ENCODE measurements at places on chromosomes 7 and 10.

DNA sequence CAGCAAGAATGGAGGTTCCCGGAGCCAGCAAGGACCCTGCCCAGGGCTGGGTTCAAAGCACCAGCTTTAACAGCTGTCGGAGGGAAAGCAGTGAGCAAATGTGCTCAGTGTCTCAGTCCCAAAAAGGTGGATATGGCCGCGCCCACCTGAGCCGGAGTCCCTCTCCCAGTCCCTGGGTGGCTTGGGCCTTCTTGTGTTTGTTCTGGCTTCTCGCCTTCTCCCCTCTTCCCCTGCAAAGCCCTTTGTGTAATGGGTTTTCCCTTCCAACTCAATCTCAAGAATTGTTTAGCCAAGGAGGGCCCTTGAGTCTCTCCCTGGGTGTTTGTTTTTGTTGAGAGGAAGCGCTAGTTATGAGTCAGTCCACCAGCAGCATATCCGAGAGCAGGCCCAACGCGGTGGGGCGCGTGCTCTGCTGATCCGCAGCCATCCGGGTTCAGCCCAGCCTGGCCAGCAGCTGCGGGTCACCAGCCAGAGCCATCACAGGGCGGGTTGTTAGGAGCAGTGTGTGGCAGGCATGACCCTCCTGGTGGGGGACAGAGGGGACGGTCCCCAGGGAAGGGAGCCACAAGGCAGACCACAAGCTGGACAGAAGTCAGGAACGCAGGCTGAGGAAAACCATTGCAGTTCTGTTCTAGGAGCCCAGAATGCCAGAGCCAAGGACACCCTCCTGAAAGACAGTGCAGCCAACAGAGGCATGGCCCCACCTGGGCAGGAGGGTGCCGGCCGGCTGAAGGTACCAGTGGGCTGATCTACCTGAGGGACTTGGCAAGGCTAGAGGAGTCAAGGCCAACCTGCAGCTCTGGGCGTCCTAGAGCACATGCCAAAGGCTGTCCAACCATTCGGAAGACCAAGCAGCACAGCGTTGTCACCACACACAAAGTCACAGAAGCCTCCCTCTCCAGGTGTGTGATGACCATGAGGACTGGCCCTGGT, 21.3 kb downstream of the CALML3 start:
- no peak for DNase-seq

DNA sequence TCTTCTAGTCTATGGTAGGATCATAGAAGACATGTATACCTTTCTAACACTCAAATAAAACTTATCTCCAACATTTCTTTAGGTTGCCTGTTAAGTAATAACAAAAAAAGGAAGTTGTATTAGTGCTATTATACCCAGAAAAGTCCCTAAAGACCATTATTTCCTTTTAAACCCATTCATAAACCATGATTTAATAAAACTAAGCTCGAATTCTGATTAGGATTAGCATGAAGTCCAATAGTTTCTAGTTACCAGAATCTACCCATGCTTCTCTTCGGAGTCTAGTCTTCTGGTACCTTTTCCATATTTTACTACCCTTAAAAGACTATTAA, 62.7 kb downstream of the USP6NL start:
- DNase-seq = no peak

DNA sequence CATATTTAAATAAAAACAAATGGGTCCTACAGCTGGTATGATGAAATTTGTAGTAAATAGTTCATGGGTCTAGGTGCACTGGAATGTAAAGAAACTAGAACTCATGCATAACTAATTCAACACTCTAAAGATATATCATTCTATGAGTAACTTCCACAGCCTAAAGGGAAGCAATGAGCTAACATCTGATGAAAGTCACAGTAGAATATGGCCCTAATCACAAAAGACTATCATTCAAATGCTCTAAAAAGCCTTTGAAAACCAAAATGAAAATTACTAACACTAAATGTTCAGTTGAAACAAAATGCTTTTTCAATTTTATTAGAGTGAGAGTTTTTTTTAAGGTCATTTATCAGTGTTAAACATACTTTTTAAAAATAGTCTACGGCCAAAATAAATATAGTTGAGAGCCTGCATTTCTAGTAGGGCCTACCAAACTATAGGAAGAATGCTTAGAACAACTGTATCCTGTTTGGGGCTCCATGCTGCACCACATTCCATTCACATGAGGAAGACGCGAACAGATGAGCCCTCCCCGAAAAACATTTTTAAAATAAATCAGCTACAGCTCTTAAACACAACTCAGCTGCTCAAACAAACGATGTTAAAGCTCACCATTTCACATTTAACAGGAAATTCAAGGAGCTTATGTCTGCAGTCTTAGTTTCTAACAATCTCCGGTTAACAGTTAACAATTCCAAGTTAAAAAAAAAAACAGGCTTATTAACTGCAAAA, 134.5 kb downstream of the NRBF2 start:
- no peak for DNase-seq

DNA sequence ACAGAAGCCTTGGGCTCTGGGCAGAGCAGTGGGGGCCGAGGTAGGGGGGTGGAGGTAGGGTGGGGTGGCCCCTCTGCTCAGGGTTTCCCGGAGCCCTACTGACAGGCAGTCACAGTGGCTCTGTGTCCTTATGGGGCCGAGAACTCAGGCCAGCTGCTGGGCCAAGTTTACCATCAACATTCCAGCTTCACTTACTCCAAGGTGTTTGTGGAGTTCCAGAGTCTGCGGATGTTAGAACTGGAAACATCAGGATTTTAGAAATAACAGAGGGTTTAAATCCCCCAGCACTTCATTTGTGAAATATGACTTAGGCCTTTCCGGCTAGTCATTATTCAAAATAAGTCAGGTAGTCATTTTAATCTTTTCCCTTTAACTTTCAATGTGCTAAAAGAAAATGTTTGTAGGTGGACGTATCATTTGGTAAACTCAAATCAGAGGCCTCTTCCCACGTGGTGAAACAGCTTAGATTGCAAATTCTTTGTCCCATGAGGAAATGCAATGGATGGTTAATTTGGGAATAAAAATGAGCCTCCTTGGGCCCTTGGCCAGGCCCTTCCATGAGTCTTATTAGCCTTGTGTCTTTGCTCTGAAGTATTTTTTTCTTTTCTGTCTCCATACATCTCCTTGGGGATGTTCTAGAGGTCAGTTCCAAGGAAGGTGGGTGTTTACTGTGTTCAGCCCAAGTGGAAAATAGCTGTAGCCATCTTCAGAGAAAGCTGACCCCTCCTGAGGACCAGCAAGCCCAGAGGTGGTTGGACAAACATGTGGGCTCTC, 99.6 kb upstream of the BTBD16 start:
- no peak for DNase-seq

- peak; percentile 3 for DNase-seq
Measured at GRCh38 chr7:108497082-108497725, 28.7 kb downstream of the PNPLA8 start.

DNA sequence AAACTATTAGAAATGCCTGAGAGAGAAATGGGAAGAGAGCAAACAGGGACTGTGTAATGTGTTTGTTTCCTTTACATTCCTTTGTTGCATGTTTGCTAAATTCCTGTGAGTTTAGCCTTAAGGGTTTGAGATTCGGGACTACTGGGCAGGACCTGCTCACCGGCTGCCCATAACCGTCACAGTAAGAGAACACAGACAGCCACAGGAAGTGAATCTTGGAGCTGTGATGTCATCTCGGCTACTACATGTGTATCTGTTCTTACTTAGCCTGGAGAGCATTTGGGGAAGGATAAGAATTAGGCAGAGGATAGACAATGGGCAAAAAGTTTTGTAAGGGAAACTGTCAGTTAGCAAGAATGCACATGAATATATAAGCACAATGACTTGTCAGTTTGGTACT, 485.1 kb upstream of the KLF6 start:
- DNase-seq = no peak

DNA sequence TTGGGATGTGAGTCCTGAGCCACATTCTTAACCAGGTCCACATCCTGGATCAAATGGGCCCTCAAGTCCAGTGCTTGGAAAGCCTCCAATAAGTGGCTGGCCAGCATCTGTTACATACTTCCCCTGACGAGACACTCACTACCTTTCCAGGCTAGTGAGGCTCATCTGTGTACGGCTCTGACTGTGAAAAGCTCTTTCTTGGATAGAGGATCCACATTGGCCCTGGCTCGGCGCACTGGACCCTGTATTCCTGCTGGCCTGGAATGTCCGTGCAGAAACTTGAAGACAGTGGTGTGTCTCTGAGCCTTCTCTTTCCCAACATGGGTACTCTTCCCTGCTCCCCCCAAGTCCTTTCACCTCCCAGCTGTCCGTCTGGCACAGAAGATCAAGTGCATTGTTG, 35.5 kb downstream of the MYL10 start:
- DNase-seq = no peak

DNA sequence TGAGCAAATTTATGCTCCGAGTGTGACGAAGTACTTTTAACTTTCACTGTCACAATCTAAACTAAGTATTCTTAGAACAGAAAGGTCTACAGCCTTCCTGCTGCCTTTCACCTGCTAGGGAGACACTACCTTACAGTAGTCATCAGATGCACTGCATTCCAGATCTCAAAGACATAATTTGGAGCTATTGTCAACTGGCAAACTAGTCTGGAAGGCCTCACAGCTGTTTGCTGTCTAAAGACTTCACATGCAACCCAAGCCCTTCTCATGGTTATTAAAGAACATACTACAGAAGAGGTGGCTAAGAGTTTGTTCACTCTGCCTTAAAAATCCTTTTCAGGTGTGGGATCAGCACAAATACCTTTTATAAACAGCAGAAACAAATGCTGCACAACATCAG, 91.8 kb upstream of the KCNIP2 start:
- no peak for DNase-seq

DNA sequence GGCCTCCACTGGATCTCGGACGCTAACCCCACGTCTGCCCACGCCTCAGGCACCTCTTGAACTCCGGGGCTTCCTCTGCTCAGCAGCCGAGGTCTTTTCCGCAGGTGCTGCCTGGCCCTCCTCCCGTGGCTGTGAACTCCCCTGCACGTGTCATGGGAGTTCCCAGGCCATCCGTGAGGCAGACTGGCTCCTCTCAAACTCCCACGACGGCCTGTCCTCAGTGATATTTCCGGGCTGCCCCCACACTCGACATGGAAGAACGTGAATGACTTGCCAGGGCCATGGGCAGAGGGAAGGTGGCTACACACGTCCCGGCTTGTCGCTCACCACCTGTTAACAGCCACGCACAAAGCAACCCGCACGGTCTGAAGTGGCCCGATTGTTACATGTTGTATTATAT, 110.9 kb downstream of the ADARB2 start:
- DNase-seq = no peak

DNA sequence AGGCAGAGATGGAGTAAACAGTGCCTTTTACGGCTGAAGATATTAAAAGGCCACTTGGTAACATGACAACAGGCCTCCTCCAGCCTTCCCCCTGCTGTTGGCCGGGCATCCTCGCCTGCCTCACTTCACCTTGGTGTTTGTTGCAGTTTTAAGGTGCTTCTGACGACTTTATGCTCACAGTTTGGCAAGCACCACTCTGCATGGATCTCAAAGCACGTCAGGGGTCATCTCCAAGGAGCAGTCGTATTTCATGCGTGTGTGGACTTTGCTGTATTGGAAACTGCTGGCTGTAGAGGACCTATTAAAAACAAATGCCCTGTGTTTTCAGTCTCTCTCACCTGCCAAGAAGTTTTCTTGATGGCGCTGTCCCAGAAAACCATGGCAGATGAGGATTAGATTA, 483.1 kb downstream of the RPS24 start:
- no peak for DNase-seq

GRCh38 chr10:98299341-98299740, 31.3 kb upstream of the LOXL4 start:
- DNase-seq = no peak

- no peak for DNase-seq
Measured at GRCh38 chr10:69636626-69637605, 6.9 kb downstream of the FAM241B start.

DNA sequence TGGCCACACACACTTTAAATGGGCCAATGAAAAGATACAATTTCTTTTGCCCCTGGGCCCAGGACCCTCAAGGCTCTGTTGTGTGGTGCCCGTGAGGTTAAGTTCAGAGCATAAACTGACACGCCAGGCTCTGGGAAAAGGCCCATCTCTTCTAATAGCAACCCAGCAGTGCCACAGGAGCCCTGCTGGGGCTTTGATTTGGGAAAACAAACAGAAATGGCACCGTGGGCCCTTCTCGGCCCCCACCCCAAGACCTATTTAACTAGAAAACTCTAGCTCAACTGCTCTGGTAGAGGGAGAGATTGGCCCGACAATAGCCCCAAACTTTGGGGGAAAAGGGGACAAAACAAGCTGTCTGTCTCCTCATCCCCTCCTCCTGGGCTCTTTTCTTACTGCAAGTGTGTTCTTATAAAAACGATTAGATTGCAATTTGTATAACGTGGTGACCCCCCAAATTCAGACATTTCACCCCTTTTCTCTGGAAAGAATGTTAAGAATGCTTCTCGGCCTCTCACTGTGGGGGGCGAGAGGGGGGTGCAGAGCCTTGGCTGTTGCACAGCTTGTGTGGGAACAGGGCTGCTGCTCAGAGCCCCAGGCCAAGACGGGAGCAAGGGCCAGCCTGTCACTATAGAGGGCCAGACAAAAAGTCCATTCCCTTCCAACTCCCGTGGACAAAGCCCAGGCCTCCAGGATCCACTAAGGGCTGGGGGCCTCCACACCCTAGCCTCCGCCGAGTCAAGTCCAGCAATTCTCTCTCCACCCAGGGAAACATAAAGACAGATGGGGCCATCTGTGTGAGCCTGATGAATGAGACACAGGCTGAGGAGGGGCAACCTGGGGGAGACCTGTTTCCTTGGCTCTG, 26.8 kb downstream of the DPCD start:
- no peak for DNase-seq

DNA sequence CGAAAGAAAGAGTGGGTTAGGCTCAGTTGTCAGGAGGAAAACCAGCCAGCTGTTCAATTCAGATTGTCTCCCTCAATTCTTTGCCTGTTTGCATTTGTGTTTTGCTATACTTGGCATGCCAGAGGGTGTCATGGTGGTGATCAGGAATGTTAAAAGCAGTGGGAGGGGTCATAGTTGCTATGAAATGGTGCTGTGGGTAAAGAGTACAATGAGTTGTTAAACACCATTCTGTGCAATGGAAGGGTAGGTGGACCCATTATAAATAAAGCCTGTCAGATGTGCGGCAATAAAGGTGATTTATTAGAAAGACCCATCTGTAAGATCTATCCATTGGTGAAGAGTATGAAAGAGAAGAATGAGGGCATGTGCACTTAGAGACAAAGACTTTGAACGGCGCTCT, 82.2 kb downstream of the MRPL32 start:
- DNase-seq = no peak

GRCh38 chr10:47408606-47409005, 24.5 kb upstream of the ZNF488 start:
- DNase-seq = no peak

DNA sequence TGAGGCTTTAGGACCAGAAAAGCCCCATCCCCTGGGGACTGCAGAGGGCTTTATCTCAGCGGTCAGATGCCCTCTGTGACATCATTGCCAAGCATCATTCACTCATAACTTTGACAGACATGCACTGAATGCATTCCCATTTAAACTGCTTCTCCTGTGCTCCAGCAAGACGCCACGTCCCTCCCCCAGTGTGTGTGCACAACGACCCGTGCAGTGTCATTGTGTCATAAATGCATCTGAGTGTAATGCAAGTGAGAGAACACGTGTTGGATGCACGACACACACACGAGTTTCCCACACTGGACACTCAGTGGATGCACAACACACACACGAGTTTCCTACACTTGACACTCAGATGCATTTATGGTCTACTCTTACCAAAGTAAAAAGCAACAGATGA, 337.9 kb downstream of the PTPRN2 start:
- DNase-seq = no peak

- no peak for DNase-seq
Measured at GRCh38 chr10:33010132-33011037, 52.4 kb upstream of the ITGB1 start.
